ENCODE measurements at places on chromosomes 11 and 22. TPM values are rescaled to one million over a fixed set of nuclear protein-coding genes. Genes with fewer than 3 reads are reported as not detected.
A peak's percentile ranks its signal among the peaks of the same experiment; 100 is the strongest.

GRCh38 chr22:36015811-36016529, 12.7 kb downstream of the RBFOX2 start:
- DNase-seq, result no peak

DNA sequence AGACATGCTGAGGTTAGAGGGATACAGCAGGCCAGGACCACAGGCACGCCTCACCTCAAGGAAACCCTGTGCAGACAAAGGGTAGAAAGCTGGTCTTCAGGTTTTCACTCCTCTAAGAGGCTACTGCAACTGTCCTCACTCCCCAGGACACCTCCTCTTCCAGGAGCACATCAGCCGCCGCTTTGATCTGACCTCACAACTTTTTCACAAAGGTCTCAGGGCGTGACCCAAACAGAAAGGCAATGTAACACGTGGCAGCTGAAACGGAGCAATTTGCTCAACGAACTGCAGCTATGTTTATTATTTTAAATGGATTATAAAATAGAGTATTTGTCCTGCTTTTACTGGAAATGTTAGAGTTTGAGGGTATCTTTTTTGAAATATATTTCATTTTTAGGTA, 46.1 kb downstream of the LARGE1 start:
- no peak for DNase-seq

DNA sequence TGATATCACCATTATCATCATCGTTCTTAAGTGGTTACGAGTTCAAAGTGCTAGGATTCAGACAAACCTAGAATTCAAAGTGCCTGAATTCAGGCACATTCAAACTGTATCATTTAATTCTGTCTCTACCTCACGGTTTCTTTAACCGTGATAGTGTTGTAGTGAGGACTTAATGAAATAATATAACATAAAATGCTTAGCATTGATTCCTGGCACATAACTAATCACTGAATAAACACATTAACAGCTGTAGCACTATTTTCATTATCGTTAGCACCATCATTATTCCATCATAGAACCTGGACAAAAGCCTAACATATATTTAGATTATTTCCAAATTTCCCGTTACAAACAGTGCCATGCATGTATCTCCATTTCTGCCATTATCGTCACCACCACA, 102.0 kb downstream of the WNT11 start:
- DNase-seq, result no peak

GRCh38 chr22:23385678-23386631, 194.1 kb downstream of the IGLL1 start:
- DNase-seq, result peak; percentile 79

- DNase-seq, result no peak
Measured at GRCh38 chr11:119750056-119750455, 21.1 kb upstream of the NECTIN1 start.

- no peak for DNase-seq
Measured at GRCh38 chr11:114228435-114229411, 67.5 kb upstream of the NNMT start.

DNA sequence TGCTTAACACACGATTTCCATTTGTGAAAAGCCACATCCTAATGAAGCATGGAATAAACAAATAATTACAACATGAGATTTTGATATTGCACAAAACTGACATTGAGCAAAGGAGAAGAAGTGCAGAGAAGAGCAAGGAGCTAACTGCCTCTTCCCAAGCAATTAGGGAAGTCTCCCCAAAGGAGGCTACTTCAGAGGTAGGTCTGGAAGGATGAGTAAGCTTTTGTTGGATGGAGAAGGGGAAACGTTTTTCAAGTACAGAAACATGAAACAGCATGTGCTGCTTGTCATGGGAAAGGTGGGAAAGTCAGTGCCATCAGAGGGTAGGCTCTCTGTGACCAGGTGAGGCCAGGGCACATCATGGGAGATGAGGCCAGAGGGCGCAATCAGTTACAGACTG, 132.2 kb upstream of the SESN3 start:
- no peak for DNase-seq

DNA sequence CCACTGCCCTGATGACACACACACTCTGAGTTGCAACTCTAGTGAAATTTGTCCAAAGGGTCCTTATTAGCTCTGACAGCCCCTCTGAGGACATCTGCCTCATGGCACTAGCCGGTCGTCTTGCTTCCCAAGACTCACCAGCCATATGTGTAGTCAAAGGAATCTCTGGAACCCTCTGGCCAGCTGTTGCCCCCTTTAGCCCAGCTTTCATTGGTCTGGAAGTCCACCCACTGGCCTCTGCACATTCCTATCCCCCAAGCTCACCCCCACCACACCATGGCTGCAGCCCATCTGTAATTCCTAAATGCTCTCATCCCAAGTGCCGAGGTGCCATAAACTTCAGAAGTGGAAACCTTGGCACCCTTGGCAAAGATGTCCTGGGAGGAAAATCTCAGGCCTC, 24.3 kb downstream of the SYT7 start:
- no peak for DNase-seq

GRCh38 chr11:96012086-96012824, 88.3 kb upstream of the MTMR2 start:
- peak; percentile 81 for DNase-seq

The LUZP2 gene
- total RNA-seq, result 0.74 TPM

The SCUBE1 gene
- total RNA-seq, result not detected

The IGLL1 gene
- not detected for total RNA-seq

The CEND1 gene
- total RNA-seq, result 1.2 TPM

The NXPE2 gene
- not detected for total RNA-seq
